Osteoblast (primary cell): ENCODE measurements at places on chromosomes 5 and 9. TPM values are rescaled to one million over a fixed set of nuclear protein-coding genes. Genes with fewer than 3 reads are reported as not detected.

Gene CYFIP2
- total RNA-seq, result 4.7 and 6.5 TPM in 2 replicates

Gene GDA
- total RNA-seq, result not detected in 2 replicates

Gene ZNF354C
- total RNA-seq, result 7.6 and 9.1 TPM in 2 replicates

DNA sequence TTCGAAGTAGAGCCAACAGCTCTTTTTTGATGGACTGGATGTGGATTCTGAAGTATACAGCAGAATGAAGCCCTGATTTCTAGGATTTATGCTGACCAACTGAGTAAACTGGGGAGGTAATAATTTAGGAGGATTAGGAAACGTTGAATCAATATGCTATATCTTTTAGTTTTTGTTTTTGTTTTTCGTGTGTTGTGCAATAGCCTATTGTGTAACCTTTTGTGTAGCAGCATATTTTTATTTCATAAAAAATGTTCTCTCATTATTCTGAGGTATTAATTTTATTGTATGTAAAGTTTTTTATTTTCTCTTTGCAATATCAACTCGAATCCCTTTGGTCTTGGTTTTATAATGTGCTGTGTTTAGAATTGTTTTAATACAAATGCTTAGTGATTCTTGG lies 902.3 kb downstream of the EFNA5 start:
- no peak for DNase-seq
- H3K4me1 ChIP-seq, result no peaks in the 10 kb centered on the region
- H3K27ac ChIP-seq, result no peak overlapping the region
- H3K27me3 ChIP-seq, result no peaks in the 10 kb centered on the region
- H3K36me3 ChIP-seq, result no peaks in the 10 kb centered on the region

GRCh38 chr5:85500869-85501268 lies 1116.2 kb upstream of the EDIL3 start:
- no peak overlapping the region for H3K27ac ChIP-seq
- H3K36me3 ChIP-seq, result no peaks in the 10 kb centered on the region
- H3K27me3 ChIP-seq, result no peaks in the 10 kb centered on the region
- DNase-seq, result no peak
- H3K4me1 ChIP-seq, result no peaks in the 10 kb centered on the region

DNA sequence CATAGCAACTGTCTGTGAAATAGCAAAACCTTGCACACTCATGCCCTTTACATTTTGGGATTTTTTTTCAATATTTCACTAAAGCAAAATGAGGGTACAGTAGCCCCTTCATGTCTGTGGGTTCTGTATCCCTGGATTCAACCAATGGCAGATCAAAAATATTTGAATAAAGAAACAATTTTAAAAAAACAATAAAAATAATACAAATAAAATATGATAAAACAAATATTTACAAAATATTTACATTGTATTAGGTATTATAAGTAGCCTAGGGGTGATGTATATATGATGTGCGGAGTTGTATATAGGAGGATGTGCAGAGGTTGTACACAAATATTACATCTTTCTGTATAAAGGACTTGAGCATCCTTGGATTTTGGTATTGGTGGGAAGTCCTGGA lies 67.3 kb upstream of the CDH10 start:
- H3K36me3 ChIP-seq, result no peaks in the 10 kb centered on the region
- no peak for DNase-seq
- H3K27me3 ChIP-seq, result no peaks in the 10 kb centered on the region
- H3K4me1 ChIP-seq, result no peaks in the 10 kb centered on the region
- H3K4me3 ChIP-seq, result no peak overlapping the region
- no peak overlapping the region for H3K27ac ChIP-seq

DNA sequence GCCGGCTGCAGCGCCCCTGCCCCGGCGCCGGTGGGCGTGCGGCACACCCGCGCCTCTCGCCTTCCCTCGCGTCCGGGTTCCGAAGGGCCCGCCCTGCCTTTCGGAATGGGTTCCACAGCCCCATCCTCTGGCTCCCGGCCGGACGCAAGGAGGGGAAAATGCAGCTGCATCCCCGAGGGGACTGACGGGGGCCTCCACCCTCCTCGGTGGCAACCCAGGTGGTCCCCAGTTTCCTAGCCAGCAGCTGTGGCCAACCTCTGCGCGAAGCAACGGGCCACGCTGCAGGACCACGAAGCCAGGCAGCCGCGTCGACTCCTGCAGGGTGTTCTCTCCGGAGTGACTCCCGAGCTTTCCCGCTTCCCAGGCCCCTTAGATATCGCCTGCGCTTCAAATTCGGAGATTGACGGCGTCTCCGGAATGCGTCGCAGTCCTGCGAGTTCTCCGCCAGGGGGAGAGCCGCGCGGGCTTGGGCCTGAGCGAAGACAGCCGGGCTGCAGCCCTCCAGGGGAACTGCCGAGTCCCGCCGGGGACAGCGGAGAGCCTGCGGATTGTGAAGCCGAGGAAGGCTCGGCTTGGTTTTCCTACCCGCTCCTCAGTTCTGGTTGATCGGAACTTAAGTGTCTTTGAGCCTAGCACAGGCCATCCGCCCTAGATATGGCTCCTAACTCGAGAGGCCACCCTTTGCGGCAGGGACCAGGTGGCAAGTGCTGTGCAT lies 582 bp upstream of the APBA1 start:
- no peaks in the 10 kb centered on the region for H3K27me3 ChIP-seq
- H3K4me3 ChIP-seq, result peak overlapping the region; percentile 74
- H3K4me1 ChIP-seq, result peaks cover 24% of the 10 kb centered on the region
- H3K27ac ChIP-seq, result peak overlapping the region; percentile 53

GRCh38 chr9:127112056-127112455 lies 10.4 kb downstream of the ANGPTL2 start:
- H3K27me3 ChIP-seq, result no peaks in the 10 kb centered on the region
- H3K36me3 ChIP-seq, result no peaks in the 10 kb centered on the region
- H3K4me3 ChIP-seq, result no peak overlapping the region
- no peak overlapping the region for H3K27ac ChIP-seq

DNA sequence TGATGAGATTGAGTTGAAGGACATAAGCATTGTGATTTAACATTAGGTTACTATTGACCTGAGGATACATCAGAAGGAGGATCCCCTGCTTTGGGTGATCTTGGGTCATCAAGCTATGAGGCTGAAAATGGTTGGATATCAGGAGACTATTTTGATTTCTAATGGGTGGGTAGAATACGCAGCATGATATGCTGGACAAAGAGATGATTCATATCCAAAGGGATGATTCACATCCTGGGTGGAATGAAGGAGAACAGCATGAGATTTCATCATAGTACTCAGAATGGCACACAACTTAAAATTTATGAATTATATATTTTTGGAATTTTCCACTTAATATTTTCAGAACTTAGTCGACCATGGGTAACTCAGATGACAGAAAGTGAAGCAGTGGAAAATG lies 1759.5 kb upstream of the C9orf72 start:
- H3K4me1 ChIP-seq, result no peaks in the 10 kb centered on the region
- DNase-seq, result no peak
- H3K27me3 ChIP-seq, result no peaks in the 10 kb centered on the region
- no peaks in the 10 kb centered on the region for H3K36me3 ChIP-seq
- H3K4me3 ChIP-seq, result no peak overlapping the region

GRCh38 chr9:78351816-78352215 lies 54.9 kb downstream of the PSAT1 start:
- H3K27me3 ChIP-seq, result no peaks in the 10 kb centered on the region
- H3K4me3 ChIP-seq, result no peak overlapping the region
- no peaks in the 10 kb centered on the region for H3K36me3 ChIP-seq
- DNase-seq, result no peak

DNA sequence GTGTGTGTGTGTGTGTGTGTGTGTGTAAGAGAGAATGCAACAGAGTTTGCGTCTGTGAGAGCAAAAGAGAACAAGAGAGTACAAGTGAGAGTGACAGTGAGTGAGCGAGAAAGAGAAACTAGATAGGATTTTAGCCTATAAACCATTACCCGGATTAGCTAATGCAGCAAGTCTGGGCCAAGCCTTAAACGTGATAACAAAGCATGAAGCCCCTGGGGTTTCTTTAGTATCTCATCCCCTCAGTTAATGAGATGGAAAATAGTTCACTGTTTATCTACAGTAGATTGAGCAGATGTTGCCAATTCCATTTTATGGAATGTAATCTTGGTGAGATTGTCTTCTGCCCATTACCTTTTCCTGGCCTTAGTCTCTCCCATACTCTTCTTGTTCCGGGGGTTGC lies 114.5 kb downstream of the MAT2B start:
- no peaks in the 10 kb centered on the region for H3K36me3 ChIP-seq
- peak; percentile 13 for DNase-seq
- no peak overlapping the region for H3K4me3 ChIP-seq

- peaks cover 24% of the 10 kb centered on the region for H3K27me3 ChIP-seq
- no peak overlapping the region for H3K4me3 ChIP-seq
- peak; percentile 94 for DNase-seq
- H3K36me3 ChIP-seq, result no peaks in the 10 kb centered on the region
These were observed 21.3 kb upstream of the GBGT1 start for GRCh38 chr9:133184971-133185370.

GRCh38 chr9:107213561-107214028 lies 69.5 kb upstream of the RAD23B start:
- peaks cover 29% of the 10 kb centered on the region for H3K4me1 ChIP-seq
- H3K27ac ChIP-seq, result peak overlapping the region; percentile 68
- DNase-seq, result peak; percentile 85
- H3K36me3 ChIP-seq, result no peaks in the 10 kb centered on the region

GRCh38 chr5:115932991-115933390 lies 29.3 kb upstream of the LVRN start:
- H3K4me1 ChIP-seq, result peaks cover 4% of the 10 kb centered on the region
- H3K4me3 ChIP-seq, result no peak overlapping the region
- no peak for DNase-seq
- no peak overlapping the region for H3K27ac ChIP-seq
- H3K27me3 ChIP-seq, result no peaks in the 10 kb centered on the region

- no peak overlapping the region for H3K4me3 ChIP-seq
- no peak overlapping the region for H3K27ac ChIP-seq
- H3K4me1 ChIP-seq, result no peaks in the 10 kb centered on the region
These were observed 51.1 kb upstream of the CTNND2 start for GRCh38 chr5:11955331-11955730.

DNA sequence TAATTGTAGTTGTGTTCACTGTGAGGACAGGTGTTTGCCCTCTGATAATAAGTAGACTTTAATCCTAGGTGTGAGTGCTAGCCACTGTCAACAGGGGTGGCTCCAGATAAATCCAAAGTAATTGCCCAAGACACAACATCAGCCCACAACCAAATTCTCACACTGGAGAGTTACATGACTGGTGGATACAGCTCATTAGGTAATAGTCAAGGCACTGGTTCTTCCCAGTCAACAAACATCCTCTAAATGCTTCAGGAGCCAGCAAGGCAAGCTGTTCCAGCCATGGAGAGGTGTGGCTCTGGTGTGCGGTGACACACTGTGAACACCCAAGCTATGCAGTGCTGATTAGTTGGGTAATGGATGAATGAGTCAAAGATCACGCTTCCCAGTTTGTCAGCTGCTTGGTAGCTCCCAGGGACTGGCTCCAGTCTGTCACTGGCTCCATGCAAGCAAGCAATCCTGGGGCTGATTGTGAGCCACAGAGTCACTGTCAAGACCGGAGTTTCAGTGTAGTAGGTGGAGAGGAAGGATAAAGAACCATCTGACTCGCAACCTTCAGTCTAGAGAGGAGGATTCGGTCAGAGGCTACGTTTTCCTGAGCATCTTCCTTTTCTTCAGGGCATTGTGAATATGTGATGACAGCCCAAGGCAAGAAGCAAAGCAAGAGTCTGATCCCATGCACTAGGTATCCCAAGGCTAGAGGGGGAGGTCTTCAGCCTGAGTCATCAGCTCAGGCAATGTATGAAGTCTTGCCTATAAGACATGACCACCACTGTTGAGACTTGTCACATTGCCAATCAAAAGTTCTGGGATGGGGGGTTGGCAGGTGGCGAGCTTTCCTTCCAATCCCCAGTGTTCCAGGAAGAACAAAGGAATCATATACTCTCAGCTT lies 63.1 kb downstream of the UGCG start:
- DNase-seq, result peak; percentile 61
- H3K4me1 ChIP-seq, result peaks cover 44% of the 10 kb centered on the region
- peak overlapping the region; percentile 98 for H3K27ac ChIP-seq
- H3K27me3 ChIP-seq, result no peaks in the 10 kb centered on the region

GRCh38 chr9:129350143-129350935 lies 172.3 kb upstream of the IER5L start:
- DNase-seq, result no peak
- no peaks in the 10 kb centered on the region for H3K36me3 ChIP-seq
- H3K27me3 ChIP-seq, result no peaks in the 10 kb centered on the region
- H3K4me1 ChIP-seq, result peaks cover 16% of the 10 kb centered on the region
- H3K27ac ChIP-seq, result no peak overlapping the region
- H3K4me3 ChIP-seq, result no peak overlapping the region

DNA sequence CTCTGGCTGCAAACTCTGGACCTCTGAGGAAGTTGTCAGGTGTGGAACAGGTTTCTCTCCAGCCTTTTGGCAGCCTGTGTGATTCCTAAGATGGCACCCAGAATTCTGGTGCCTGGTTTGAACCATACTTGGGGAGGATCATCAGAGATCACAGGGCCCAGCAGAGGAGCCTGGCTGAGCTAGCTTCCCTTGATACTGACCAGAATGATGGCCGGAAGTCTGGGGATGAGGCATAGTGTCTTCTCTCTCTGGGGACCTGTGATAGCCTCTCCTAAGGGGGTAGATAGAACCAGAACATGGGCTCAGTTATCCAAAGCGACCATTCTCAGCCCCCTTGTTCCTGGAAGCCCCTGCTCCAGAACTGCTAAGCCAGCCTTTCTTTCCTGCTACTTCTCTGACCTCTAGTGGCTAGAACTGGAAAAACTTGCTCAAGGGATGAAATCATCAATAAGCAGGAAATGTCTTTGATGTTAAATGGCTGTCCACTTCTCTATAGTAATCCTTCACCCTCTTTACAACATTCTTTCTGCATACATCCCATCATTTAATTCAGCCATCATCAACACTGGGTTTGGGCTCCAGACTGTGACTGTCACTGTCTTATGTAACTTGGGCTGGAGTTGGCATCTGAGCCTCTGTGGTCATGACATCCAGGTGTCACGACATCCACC lies 55.1 kb downstream of the C9orf152 start:
- H3K27me3 ChIP-seq, result no peaks in the 10 kb centered on the region
- no peak overlapping the region for H3K4me3 ChIP-seq
- H3K36me3 ChIP-seq, result peaks cover 25% of the 10 kb centered on the region
- H3K4me1 ChIP-seq, result peaks cover 57% of the 10 kb centered on the region

DNA sequence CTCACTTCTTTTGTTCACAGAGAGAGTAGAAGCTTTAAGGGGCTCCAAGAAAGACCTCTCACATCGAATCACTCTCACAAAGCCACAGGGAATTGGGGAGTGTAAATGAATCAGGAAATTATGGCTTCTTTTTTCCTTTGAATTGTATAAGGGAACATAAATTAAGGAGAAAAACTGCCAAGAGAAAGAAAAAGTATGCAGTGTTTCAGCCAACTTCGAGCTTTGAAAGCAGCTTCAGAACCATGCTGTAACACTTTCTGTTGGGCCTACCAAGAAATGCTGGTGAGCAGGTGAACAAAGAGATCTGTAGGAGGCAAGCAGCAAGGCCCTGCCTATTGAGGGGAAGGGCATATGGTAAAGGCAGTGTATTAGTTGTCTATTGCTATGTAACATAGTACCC lies 33.4 kb upstream of the CTNNA1 start:
- peaks cover 4% of the 10 kb centered on the region for H3K27me3 ChIP-seq
- H3K4me3 ChIP-seq, result no peak overlapping the region
- H3K36me3 ChIP-seq, result no peaks in the 10 kb centered on the region
- DNase-seq, result no peak
- peaks cover under 1% of the 10 kb centered on the region for H3K4me1 ChIP-seq
